Renal pelvis (tissue), 12 donors: ENCODE measurements at places on chromosomes 7 and 10. TPM values are rescaled to one million over a fixed set of nuclear protein-coding genes. Genes with fewer than 3 reads are reported as not detected.

- no peak for DNase-seq
Measured at GRCh38 chr10:47418966-47419365, 34.9 kb upstream of the ZNF488 start.

GRCh38 chr7:103894656-103895596 lies 94.5 kb downstream of the RELN start:
- DNase-seq: no peak

GRCh38 chr10:63801166-63801565 lies 280.0 kb downstream of the REEP3 start:
- no peak for DNase-seq

- no peak for DNase-seq
Measured at GRCh38 chr10:80530251-80530650, 7.5 kb upstream of the SH2D4B start.

DNA sequence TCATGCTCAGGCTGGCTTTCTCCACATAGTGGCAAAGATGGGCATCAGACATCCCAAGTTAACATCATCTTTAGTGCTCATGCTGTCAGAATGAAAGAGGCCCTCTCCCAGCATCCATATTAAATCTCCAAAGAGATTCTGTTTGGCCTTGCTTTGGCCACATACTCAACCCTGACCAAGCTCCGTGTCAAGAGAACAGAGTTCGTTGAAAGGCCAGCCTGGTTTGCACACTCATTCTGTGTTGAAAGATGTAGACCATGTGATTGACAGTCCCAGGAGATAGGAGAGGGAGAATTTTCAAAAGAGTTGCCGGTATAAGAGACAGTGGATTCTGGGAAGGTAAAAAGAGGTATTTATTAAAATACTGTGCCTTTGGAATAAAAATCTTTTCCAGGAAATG lies 19.7 kb downstream of the MET start:
- DNase-seq: no peak

GRCh38 chr10:28679581-28680357 lies 2.4 kb downstream of the BAMBI start:
- peak; percentile 46 for DNase-seq

DNA sequence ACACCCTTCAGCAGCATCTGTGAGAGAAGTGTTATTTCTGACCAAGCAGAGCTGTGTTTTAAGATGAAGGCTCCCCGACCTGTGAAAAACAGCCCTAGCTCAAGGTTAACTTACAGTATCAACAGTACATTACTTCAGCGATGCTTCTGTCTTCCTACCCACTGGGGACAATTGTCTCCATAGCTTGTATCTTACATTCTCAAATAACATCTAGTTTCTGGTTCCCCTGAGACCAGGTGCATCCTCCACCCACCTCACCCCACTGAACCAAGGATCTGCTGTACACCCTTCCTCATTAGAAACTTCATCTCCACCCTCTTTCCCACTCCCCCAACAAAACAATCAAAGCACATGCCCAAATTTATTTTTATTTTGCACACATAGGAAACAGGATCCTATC lies 102.0 kb downstream of the VOPP1 start:
- DNase-seq: no peak

DNA sequence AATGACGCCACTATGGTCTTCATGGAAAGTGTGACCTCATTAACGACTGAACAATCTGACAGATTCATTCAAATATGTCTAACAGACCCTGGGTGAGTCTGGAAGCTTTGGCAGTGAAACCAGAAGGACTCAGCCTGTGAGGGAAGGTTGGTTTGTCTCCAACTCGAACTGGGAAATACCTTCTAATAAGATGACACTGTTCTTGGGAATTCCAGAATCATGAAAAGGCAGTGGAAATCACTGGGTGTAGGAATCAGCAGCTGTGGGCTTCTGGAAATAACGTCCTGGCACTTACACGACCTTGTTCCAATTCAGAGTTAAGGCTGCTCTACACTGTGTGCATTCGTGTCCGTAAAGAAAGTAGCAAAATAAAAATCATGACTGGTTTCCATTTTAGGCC lies 75.1 kb downstream of the DGKI start:
- DNase-seq: no peak

- no peak for DNase-seq
Measured at GRCh38 chr10:73816917-73817729, 5.7 kb upstream of the NDST2 start.

DNA sequence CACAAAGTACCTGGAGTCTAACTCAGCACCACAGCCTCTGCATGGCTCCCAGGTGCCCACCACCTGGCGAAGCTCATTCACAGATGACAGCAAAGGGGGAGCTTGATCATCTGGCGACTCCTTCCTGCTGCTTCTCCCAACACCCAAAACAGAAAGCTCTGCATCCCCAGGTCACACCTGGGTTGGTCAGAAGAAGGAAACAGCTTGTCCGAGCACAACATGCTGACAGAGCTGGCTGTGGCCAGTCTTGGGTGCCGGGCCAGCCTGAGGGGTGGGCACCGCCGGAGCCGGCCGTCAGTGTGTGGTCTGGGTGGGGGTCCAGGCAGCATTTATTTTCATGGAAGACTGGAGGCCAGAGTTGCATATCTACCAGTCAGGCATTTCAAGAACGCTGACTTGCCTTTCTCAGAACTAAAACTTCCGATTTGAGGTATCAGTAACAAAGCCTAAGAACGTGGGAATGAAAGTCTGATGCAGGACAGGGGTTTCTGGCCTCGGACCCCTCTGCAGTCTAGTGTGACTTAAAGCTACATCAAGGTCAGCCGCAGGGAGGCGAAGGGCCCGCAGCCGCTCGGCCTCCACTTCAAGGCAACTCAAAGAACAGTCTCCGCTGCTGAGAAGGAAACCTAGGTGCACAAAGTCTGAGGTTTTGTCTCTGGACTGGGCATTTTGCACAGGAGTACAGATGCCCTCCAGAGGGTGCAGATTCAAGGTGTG lies 109.6 kb downstream of the CYTH3 start:
- DNase-seq: no peak

GRCh38 chr10:8835453-8836167 lies 781.1 kb downstream of the GATA3 start:
- no peak for DNase-seq

DNA sequence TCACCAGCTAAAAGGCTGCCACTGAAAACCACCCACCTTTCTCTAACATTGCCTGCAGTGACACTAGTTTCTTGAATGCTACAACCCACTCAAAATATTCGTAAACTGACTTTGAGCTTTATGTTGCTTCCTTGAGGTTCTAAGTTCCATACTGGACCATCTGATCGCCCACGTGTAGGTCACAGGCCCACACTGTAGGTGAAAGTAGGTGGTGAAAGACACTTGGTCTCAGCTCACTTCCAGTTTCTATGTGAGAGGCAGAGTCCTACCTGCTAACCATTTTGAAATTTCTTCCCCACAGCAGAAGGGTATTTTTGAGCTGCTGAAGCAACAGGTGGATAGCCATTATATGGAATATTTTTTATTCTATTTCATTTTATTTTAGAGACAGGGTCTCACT lies 97.3 kb downstream of the MYO3A start:
- DNase-seq: no peak

GRCh38 chr7:5302577-5302976 lies 19.8 kb downstream of the SLC29A4 start:
- DNase-seq: no peak

DNA sequence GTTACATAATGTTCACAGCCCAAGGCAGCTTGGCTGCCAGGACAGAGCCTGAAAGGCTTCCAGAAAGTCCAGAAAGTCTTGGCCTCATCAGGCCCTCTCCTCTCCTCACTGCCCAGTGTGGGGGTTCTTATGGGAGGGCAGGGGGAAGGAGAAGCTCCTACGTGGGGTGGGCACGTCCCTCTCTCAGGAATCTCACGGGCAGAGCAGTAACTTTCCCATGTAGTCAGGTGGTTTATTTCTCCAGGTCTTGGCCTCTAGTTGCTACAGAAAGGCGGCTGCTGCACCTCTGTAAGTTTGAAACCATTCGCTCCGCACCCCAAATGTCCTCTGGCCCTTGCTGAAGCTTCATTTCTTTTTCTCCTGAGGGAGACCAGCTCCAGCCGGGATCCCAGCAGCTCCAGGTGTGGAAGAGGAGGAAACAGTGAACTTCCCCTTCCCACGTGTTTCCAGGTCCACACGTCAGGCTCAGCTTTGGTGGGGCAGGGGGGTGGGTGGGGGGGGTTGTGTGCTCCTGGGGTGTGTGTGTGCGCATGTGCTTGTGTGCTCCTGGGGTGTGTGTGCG lies 320.3 kb downstream of the WDR37 start:
- no peak for DNase-seq

DNA sequence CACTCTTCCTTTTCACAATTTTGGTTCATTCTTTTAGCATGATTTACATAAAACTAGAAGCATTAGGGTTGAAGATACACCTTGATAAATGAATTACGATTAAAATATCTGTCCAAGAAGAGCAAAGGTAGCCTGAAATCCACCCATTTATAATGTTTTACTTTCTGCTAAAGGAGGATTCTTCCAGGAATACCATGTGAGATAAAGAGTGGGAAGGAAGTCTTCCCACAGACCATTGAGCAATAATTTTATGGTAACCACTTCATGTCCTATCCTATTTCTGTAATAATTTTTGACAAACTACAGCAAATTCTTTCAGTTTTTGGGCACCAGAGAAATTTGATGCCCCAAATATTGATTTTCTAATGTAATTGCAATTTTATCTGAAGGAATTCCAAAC lies 150.6 kb upstream of the STEAP4 start:
- DNase-seq: no peak

DNA sequence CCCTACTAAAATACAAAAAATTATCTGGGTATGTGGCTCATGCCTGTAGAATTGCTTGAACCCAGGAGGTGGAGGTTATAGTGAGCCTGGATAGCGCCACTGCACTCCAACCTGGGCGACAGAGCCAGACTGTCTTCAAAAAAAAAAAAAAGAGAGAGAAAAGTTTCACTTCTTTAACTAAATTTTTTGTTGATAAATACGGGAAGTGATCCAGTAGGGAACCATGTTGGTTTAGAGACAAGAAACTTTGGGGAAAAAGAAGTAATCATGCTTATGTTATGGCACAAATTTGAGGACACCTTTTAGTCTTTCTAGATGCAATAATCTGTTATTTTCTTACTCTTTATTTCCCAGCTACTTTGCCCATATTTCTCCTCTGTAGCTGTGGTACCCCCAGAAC lies 309.7 kb downstream of the TYW1 start:
- no peak for DNase-seq

Gene SAP25
- polyA plus RNA-seq: 7.0 TPM

Gene CCDC172
- polyA plus RNA-seq: not detected

Gene LRRD1
- polyA plus RNA-seq: 1.0 TPM

Gene FLNC
- polyA plus RNA-seq: 24.8 TPM

Gene FOXI2
- 2.0 TPM for polyA plus RNA-seq

Gene CLDN3
- polyA plus RNA-seq: 69.6 TPM

Gene SLC26A5
- polyA plus RNA-seq: 0.51 TPM

Gene WEE2
- polyA plus RNA-seq: 0.07 TPM

Gene GNAT3
- not detected for polyA plus RNA-seq

Gene BUD31
- 108 TPM for polyA plus RNA-seq

Gene UCMA
- polyA plus RNA-seq: not detected
